Naive thymus-derived CD4-positive, alpha-beta T cell (primary cell): ENCODE measurements at places on chromosomes 5 and 9. TPM values are rescaled to one million over a fixed set of nuclear protein-coding genes. Genes with fewer than 3 reads are reported as not detected.

The ST6GALNAC4 gene
- 51.0 TPM for total RNA-seq

DNA sequence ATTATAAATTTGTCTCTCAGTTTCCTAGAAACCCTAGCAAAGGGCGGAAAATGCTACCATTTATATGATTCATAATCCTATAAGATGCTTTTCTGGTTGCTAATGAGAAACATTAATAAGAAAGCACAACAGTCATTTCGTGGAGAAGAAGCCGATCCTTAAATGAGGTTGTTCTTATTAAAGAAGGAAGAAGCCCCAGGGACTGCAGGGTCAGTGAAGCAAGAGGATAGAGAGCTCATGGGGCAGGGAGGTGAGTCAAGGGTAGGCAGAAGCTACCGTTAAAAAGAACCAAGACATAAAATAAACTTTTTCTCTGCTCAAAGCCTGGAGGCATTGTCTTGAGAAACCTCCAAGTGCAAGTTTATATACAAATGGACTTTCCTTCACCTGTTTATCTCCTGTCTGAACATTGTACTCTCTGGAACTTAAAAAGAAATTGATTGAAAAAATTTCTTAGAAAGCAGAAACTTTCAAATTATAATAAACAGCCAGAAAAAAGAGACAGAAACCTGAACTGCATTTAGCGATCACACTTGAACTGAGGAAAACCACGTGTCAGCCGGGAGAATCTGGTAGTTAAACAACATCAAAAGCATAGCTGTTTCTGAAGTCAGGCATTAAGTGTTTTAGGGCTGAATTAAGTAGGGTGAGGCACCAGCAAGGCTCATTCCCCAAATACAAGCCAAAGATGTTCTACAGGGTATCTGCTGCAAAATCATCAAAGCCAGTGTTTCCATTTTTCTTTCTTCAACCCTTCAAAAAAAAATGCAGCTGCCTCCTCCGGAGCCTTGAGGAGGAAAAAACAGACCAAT, 21.9 kb downstream of the HTR4 start:
- no peak for DNase-seq
- no peaks in the 10 kb centered on the region for H3K36me3 ChIP-seq
- H3K27me3 ChIP-seq: no peaks in the 10 kb centered on the region
- no peak overlapping the region for H3K27ac ChIP-seq

DNA sequence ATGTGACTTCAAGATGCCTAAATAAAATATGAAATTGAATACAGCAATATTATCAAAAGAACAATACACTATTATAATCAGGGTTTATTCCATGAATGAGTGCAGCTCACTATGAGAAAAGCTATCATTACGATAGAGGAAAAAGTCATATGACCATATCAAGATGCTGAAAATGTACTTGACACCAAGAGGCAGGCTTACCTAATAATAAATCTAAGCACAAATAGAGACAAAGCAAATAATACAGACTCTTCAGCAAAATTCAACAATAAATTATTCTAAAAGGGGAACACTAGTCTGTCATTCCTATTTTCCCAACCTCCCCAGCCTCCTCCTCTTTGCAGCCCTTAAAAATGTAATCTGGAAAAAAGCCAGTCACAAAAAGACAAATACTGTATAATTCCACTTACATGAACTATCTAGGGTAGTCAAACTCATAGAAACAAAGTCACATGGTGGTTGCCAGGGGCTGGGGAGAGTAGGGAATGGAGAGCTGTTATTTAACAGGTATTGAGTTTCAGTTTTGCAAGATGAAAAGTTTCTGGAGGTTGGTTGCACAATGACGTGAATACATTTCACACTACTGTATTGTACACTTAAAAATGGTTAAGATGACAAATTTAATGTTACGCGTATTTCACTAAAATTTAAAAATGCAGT, 148.4 kb downstream of the NFIB start:
- no peak for DNase-seq
- no peaks in the 10 kb centered on the region for H3K27me3 ChIP-seq
- H3K36me3 ChIP-seq: no peaks in the 10 kb centered on the region

DNA sequence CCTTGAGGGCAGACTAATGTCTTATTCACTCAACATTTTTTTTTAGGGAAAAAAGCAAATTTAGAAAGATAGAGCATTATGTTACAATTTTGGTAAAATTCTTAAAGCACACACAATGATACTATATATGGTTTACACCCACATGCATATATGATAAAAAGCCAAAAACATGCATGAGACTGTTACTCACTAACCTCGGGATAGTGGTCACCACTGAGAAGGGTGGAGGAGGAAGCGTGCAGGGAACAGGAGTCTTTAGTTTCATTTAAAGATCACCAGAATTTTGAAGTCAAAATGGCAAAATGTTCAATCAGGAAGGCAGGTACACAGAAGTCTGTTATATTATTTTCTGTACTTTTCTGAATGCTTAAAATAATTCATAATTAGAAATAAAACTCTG, 9.2 kb downstream of the ARL15 start:
- DNase-seq: no peak
- no peaks in the 10 kb centered on the region for H3K36me3 ChIP-seq
- H3K4me1 ChIP-seq: no peaks in the 10 kb centered on the region

GRCh38 chr9:136802321-136802720, 5.4 kb upstream of the RABL6 start:
- no peak overlapping the region for H3K4me3 ChIP-seq
- H3K27me3 ChIP-seq: no peaks in the 10 kb centered on the region
- H3K36me3 ChIP-seq: no peaks in the 10 kb centered on the region
- peaks cover 28% of the 10 kb centered on the region for H3K4me1 ChIP-seq

- no peaks in the 10 kb centered on the region for H3K36me3 ChIP-seq
- no peaks in the 10 kb centered on the region for H3K4me1 ChIP-seq
- H3K27me3 ChIP-seq: no peaks in the 10 kb centered on the region
- DNase-seq: no peak
- H3K27ac ChIP-seq: no peak overlapping the region
These were observed 69.4 kb downstream of the C9orf50 start for GRCh38 chr9:129551393-129551973.

- no peaks in the 10 kb centered on the region for H3K4me1 ChIP-seq
- no peaks in the 10 kb centered on the region for H3K36me3 ChIP-seq
- no peak for DNase-seq
- H3K27ac ChIP-seq: no peak overlapping the region
- H3K27me3 ChIP-seq: peaks cover 6% of the 10 kb centered on the region
These were observed 28.4 kb upstream of the BOD1 start for GRCh38 chr5:173644673-173645436.

- H3K27me3 ChIP-seq: no peaks in the 10 kb centered on the region
- H3K36me3 ChIP-seq: no peaks in the 10 kb centered on the region
- H3K4me3 ChIP-seq: no peak overlapping the region
- H3K4me1 ChIP-seq: no peaks in the 10 kb centered on the region
These were observed 103.7 kb downstream of the CEMIP2 start for GRCh38 chr9:71664566-71664965.

DNA sequence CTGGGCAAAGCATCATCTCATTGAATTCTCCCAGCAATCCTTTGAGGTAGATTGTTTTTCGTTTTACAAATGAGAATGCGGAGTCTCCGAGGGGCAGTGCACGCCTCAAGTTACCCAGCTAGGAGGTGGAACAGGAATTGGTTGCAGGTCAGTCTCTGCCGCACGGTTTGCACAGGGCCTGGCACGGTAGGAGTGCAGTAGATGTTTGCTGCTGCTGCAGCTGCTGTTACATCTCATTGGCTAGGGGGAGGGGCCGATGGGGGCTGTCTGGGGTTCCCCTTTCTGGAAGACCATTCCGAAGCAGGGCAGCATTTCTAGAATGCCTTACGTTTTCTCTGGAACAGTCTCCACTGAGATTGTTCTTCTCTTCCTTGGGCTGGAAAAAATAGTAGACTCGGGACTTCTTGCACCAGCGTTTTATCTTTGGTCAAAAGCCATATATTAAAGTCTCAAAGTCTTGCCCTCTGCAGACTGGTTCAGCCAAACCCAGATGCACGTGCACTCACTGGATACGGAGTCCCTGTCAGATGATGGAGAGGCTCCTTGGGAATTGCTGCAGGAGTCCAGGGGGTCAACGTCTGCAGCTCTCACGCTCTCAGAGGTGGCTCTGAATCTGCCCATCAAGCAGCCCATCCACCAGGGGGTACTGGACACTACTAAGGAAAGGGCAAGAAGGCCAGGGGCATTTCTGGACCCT, 1.2 kb downstream of the USP20 start:
- peak overlapping the region; percentile 97 for H3K27ac ChIP-seq
- H3K27me3 ChIP-seq: no peaks in the 10 kb centered on the region
- H3K4me1 ChIP-seq: peaks cover 38% of the 10 kb centered on the region
- H3K36me3 ChIP-seq: peaks cover 14% of the 10 kb centered on the region

- H3K36me3 ChIP-seq: peaks cover 15% of the 10 kb centered on the region
- H3K27ac ChIP-seq: no peak overlapping the region
- H3K27me3 ChIP-seq: no peaks in the 10 kb centered on the region
- peak overlapping the region; percentile 11 for H3K4me3 ChIP-seq
- DNase-seq: no peak
- H3K4me1 ChIP-seq: no peaks in the 10 kb centered on the region
These were observed 35.8 kb downstream of the ZNF782 start for GRCh38 chr9:96818533-96818932.

DNA sequence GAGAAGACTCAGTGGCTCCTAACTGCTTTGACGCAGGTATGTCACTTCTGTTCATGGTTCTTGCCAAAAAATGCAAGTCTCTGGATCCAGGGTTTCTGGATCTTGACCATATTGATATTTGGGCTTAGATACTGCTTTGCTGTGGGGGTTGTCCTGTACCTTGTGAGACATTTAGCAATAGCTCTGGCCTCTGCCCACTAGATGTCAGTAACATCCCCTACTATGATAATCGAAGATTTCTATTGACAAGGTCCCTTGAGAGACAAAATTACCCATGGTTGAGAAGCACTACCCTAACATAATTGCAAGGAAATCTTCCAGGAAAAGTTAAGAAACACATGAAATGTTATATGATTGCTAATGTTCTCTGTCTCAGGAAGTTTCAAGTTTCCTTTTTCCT, 285.4 kb downstream of the TMEM232 start:
- H3K4me1 ChIP-seq: no peaks in the 10 kb centered on the region
- no peak overlapping the region for H3K4me3 ChIP-seq
- H3K27ac ChIP-seq: no peak overlapping the region
- H3K27me3 ChIP-seq: no peaks in the 10 kb centered on the region
- no peaks in the 10 kb centered on the region for H3K36me3 ChIP-seq
- DNase-seq: no peak

The FBP1 gene
- 10.5 TPM for total RNA-seq

DNA sequence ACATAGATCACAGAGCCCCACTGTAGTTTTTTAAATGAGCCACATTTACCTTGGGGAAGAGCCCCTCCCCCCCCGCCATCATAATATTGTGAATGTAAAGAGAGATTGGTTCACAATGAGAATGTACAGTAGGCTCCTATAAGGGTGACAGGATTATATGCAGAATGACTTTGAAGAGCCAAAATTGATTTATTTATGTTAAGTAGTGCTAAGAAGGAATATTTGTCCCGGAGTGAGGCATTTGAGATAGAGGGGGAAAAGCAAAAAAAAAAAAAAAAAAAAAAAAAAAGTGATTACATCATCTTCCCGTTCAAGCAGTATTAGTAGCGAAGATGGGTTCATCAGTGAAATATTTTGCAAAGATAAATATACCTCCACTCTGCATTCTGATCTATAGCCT, 73.9 kb downstream of the PIK3R1 start:
- H3K36me3 ChIP-seq: peaks cover 20% of the 10 kb centered on the region
- peaks cover 50% of the 10 kb centered on the region for H3K4me1 ChIP-seq
- no peaks in the 10 kb centered on the region for H3K27me3 ChIP-seq
- no peak for DNase-seq
- H3K4me3 ChIP-seq: no peak overlapping the region

DNA sequence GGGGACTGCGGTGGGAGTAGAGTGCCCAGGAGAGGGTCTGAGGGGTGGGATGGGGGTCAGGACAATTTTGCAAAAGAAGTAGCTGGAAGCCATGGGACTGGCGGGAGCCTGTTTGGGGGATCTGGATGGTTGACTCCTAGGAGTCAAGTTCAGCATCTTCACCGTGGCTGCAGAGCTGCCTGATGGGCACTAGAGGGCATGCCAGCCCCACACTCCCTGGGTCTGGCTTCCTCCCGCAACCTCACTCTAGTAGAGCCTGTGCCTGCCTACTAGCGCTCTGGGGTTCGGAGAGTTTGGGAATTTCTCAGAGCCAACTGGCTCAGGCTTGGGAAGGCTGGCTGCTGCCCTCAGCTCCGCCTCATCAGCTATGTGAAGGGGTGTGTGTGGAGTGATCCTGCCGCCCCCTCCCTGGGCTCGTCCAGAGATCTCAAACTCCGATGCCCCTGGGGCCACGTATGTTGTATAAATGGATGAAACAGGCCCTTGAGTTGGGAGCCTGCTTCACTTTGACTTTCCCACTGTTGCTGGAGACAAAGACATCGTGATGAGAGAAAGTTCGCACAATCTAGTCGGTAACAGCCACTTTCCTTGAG, 10.8 kb downstream of the TSPAN17 start:
- DNase-seq: peak; percentile 51
- peak overlapping the region; percentile 53 for H3K4me3 ChIP-seq
- no peaks in the 10 kb centered on the region for H3K27me3 ChIP-seq
- H3K27ac ChIP-seq: no peak overlapping the region

The LRSAM1 gene
- 15.1 TPM for total RNA-seq

- no peaks in the 10 kb centered on the region for H3K36me3 ChIP-seq
- H3K4me1 ChIP-seq: no peaks in the 10 kb centered on the region
- H3K27me3 ChIP-seq: no peaks in the 10 kb centered on the region
- no peak for DNase-seq
These were observed 108.2 kb upstream of the DMAC1 start for GRCh38 chr9:7907551-7908337.

DNA sequence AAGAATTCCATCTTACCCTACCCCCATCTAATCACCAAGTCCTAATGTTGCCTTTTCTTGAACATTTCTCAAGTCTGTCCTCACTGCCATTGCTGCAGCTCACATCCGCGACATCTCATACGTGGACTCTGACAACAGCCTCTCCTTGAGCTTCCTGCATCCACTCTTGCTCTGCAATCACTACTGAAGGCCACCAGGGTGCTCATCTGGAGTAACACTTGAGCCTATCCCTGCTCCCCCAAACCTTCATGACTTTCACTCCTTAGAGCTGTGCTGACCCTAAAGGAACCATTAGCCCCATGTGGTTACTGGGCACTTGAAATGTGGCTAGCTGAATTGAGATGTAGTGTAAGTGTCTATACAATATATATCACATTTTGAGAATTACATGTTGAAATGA, 46.4 kb upstream of the CTXN3 start:
- no peak for DNase-seq
- H3K4me1 ChIP-seq: no peaks in the 10 kb centered on the region
- H3K27ac ChIP-seq: no peak overlapping the region
- H3K4me3 ChIP-seq: no peak overlapping the region

DNA sequence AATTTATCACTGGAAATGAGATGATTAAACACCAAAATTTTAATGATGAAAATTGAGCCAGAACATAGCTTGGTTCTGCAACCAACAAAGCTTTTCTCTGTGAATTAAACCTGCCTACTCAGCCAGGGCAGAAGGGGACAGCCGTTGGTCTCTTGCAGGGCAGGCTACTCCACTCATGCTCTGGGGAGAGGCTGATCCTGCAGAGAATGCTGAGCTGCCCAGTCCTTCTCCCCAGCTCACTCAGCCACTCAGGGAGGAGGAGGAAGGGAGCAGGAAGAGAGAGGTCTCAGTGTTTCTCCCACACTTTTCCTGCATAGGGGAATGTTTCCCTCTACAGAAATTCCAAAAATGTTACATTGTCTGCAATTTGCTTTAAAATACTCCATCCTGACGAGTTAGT, 40.4 kb upstream of the HMHB1 start:
- no peaks in the 10 kb centered on the region for H3K4me1 ChIP-seq
- no peak overlapping the region for H3K27ac ChIP-seq
- H3K27me3 ChIP-seq: no peaks in the 10 kb centered on the region
- no peaks in the 10 kb centered on the region for H3K36me3 ChIP-seq
- H3K4me3 ChIP-seq: no peak overlapping the region
